Activated CD8-positive, alpha-beta T cell treated with anti-CD3 and anti-CD28 coated beads, Interleukin-2, amount 10 ng/mL, durations not matched to agents 7 days and 5 days (primary cell): ENCODE measurements at places on chromosomes 12 and 14.
A peak's percentile ranks its signal among the peaks of the same experiment; 100 is the strongest.

DNA sequence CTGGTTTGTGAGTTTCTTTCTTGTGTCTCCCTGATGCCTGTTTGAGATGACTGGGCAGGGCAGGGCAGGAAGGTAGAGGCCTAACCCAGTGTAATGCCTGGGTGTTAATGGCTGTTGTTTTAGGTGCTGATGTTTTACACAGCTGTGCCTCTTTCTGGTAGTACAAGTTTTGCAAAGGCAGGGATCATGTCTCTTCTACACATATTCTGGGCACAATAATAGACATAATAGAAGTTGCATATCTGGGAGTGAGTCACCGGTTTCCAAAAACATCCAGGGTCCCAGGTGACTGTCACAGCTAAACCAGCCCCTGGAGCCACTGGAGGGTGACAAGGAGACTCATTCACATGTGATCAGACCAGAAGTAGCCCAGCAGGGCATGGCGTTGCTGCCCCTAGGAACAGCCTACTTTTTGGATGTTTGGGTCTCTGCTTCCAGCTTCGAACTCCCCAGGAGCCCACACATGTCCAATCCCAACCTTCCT lies 18.1 kb downstream of the TPCN1 start:
- DNase-seq, result no peak
- no peaks in the 10 kb centered on the region for H3K27me3 ChIP-seq
- H3K36me3 ChIP-seq, result peaks cover 3% of the 10 kb centered on the region
- no peak overlapping the region for H3K4me3 ChIP-seq
- H3K4me1 ChIP-seq, result peaks cover 2% of the 10 kb centered on the region

DNA sequence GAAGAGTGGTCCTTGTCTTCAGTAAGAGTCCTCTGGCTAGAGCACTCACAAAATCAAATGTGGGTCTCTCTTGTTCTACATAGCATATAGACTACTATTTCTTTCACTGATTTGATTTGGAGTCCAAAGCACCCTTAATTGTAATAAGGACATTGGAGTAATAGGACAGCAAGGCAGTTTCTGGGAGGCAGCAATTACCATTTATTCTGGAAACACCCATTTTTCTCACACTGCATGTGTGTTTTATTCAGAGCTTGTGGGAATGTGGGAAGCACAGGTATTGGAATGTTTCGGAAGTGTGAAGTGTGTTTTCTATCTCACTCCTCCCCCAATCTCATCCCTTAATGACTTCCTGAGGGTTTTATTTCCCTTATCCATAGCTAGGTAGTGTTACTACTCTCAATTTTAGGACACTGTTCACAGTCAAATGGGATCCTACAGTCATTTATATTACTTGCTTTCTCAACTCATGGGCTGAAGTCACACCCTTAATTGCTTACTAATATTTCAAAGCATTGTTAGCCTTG lies 20.2 kb downstream of the PCBP2 start:
- peaks cover 81% of the 10 kb centered on the region for H3K36me3 ChIP-seq
- DNase-seq, result no peak
- H3K27ac ChIP-seq, result no peak overlapping the region
- peaks cover 52% of the 10 kb centered on the region for H3K4me1 ChIP-seq

DNA sequence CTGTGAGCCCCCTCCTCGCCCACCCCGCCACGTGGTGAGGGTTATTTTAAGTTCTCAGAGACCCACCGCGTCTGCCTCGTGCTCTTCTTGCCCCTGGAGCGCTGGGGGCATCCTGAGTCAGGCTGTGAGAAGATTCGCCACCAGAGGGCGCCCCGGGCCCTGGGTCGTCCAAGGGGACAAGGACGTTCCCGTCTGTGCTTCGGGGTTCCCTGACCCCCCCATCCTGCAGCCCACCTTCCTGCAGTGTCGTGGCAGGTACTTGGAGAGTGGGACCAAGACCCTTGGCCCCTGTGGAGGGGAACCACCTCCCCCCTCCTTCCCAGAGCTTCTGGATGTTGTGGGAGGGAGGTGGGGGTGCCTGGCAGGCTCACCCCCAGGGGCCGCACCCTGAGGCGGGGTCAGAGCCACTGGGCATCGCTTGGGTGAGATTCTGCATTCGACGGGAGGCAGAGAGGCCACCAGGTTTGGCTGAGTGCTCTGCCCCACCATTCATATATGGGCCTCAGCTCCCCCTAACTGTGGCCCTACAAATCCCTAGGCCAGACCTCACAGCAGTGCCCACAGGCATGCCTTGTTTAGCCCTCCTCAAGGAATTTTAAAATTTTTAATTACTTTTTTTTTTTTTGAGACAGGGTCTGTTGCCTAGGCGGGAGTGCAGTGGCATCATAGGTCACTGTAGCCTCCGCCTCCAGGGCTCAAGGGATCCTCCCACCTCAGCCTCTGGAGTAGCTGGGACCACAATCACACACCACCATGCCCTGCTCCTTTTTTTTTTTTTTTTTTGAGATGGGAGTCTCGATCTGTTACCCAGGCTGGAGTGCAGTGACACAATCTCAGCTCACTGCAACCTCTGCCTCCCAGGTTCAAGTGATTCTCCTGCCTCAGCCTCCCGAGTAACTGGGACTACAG lies 17.0 kb downstream of the RHOF start:
- H3K27me3 ChIP-seq, result no peaks in the 10 kb centered on the region
- no peak overlapping the region for H3K4me3 ChIP-seq
- peak; percentile 92 for DNase-seq
- H3K4me1 ChIP-seq, result peaks cover 26% of the 10 kb centered on the region
- peaks cover 20% of the 10 kb centered on the region for H3K36me3 ChIP-seq

DNA sequence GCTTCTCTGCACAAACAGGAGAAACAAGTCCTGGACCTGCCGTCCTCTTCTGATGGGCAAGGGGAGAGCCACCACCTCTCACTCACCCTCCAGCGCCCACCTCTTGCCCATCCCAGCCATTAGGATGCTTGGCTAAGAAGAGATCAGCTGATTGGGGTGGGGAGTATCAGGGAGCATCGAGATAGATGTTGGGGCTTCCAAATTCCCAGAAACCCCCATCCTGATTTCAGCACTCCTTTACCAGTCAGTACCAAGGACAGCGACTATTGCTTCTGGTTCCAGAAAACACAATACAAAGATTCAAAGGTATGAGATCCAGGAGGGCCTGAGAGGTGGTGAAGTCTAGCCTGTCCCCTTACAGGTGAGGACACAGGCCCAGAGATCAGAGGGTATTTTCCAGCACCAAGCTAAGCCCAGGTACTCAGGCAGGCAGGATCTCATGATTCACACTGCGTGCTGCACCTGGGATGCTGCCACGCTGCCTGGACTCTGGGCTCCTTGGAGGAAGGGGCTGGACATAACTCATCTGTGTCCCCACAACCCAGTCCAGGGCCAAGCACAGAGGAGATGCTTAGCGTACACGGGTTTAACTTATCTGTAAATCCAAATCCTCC lies 76.6 kb downstream of the TUNAR start:
- H3K4me3 ChIP-seq, result no peak overlapping the region
- no peaks in the 10 kb centered on the region for H3K36me3 ChIP-seq
- DNase-seq, result no peak
- no peaks in the 10 kb centered on the region for H3K4me1 ChIP-seq

DNA sequence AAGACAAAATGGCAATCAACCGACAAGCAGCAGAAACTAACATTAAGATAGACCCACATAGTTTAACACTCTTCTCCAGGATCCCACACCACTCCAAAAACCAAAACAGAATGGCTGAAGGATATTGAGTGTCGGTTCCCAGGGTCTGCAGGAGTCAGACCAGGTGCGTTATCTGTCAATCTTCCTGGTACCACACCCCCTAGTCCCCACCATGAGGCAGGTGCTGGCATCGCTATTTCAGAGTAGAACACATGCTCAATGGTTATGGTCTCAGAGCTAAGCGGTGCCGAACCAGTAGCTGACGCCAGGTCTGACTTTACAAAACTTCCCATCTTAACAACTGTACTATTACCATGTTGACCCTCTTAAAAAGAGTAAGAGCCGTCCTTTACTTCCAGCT lies 10.2 kb downstream of the STX2 start:
- H3K27ac ChIP-seq, result no peak overlapping the region
- no peak for DNase-seq
- H3K4me1 ChIP-seq, result peaks cover 20% of the 10 kb centered on the region
- H3K4me3 ChIP-seq, result no peak overlapping the region
- peaks cover 10% of the 10 kb centered on the region for H3K36me3 ChIP-seq

GRCh38 chr12:121154793-121155375 lies 22.2 kb downstream of the P2RX7 start:
- H3K4me3 ChIP-seq, result no peak overlapping the region
- DNase-seq, result no peak
- peaks cover 5% of the 10 kb centered on the region for H3K4me1 ChIP-seq

DNA sequence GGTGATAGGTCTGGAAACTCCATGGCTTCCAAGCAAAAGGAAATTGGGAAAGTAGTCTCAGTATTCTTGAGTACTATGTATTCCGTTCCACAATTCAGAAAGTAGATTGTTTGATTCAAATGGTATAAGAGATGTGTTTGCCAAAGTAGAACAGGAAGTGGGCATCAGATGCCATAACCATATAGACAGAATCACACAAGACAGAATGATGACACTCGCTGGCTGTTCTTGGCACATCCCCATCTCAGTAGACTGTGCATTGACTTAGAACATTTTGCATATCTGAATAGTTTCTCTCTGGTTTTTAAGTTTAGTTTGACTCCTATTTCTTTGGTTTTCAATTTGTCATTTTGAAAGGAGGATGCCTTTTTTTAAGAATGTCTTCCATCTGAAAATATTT lies 221.1 kb upstream of the RGS6 start:
- H3K36me3 ChIP-seq, result peaks cover 33% of the 10 kb centered on the region
- peak; percentile 30 for DNase-seq
- H3K4me1 ChIP-seq, result peaks cover 15% of the 10 kb centered on the region
- peak overlapping the region; percentile 73 for H3K27ac ChIP-seq
- H3K27me3 ChIP-seq, result no peaks in the 10 kb centered on the region

GRCh38 chr14:92586963-92587699 lies 73.5 kb downstream of the RIN3 start:
- no peaks in the 10 kb centered on the region for H3K27me3 ChIP-seq
- H3K36me3 ChIP-seq, result peaks cover 84% of the 10 kb centered on the region
- peak; percentile 47 for DNase-seq
- peaks cover 93% of the 10 kb centered on the region for H3K4me1 ChIP-seq

DNA sequence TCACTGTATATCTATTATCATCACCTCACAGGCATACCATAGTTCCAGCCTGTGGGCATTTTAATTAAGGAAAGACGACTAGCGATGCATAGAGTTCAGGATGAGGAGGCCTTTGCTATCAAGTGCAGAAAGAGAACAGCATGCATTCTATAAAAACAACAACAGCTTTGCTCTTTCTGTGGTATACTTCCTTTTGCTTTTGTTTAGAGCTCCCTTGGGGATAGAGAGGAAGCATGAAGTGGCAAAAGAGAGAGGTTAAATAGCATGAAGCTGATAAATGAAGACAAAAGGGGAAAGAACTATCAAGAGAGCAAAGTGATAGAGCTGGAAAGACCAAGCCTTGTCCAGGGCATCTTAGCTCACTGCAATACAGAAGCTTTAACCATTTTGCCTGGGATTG lies 23.5 kb downstream of the IFNG-AS1 start:
- H3K4me1 ChIP-seq, result peaks cover 11% of the 10 kb centered on the region
- H3K27me3 ChIP-seq, result no peaks in the 10 kb centered on the region
- H3K36me3 ChIP-seq, result no peaks in the 10 kb centered on the region
- H3K4me3 ChIP-seq, result no peak overlapping the region
- no peak for DNase-seq

- no peaks in the 10 kb centered on the region for H3K4me1 ChIP-seq
- H3K27me3 ChIP-seq, result peaks cover 2% of the 10 kb centered on the region
- DNase-seq, result no peak
Observed at GRCh38 chr12:101566318-101566717, 28.5 kb upstream of the MYBPC1 start.

GRCh38 chr12:77352946-77353345 lies 287.6 kb upstream of the E2F7 start:
- no peaks in the 10 kb centered on the region for H3K36me3 ChIP-seq
- no peak overlapping the region for H3K27ac ChIP-seq
- no peaks in the 10 kb centered on the region for H3K4me1 ChIP-seq
- no peak for DNase-seq

DNA sequence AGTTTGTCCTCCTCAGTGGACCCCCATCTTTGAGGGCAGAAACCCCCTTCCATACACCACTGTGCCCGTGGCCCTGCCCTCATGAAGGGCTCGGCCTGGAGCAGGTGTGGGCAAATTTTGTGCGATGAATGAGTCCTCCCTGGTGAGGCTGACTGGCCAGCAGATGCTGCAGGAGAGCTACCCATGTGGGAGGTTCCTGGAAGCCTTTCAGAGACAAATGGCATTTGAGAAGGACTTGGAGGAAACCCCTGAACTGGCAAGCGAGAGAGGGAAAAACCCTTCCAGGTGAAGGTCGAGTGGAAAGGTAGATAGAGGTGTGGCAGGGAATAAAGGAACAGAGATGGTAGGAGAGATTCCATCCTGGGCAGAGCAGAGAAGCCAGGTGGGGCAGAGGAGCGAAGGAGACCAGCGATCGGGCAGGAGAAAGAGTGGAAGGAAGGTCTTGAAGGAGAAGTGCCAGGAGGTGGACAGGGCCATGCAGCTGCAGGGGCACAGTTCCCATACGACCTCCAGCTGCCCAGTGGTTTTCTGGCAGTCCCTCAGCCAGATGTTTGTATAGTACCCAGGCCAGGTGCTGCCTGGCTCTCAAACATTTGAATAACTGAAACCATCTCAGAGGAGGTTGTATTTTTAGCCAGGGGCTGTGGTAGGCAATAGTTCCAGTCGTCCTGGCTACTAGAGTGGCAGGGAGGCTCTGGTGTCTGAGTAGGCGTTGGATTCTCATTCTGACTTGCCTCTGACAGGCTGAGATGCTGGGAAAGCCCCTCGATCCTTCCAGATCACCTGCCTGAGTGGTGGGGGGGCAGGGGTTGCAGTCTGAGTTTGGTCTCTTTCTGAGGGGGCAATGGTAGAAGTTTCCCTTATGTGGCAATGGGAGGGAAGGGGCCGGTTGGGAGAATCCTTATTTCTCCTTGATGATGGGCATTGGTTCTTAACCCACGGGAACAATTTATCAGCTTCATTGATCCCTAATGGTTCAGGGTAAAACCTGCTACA lies 40.1 kb downstream of the FBXL14 start:
- H3K27me3 ChIP-seq, result peaks cover 11% of the 10 kb centered on the region
- no peak overlapping the region for H3K4me3 ChIP-seq
- H3K4me1 ChIP-seq, result no peaks in the 10 kb centered on the region
- no peaks in the 10 kb centered on the region for H3K36me3 ChIP-seq

GRCh38 chr14:73381380-73382013 lies 76.8 kb downstream of the NUMB start:
- DNase-seq, result no peak
- no peaks in the 10 kb centered on the region for H3K27me3 ChIP-seq
- H3K36me3 ChIP-seq, result peaks cover 11% of the 10 kb centered on the region
- no peak overlapping the region for H3K27ac ChIP-seq
- peaks cover 2% of the 10 kb centered on the region for H3K4me1 ChIP-seq
- H3K4me3 ChIP-seq, result no peak overlapping the region
